ENCODE measurements at places on chromosomes 2 and 18.
A peak's percentile ranks its signal among the peaks of the same experiment; 100 is the strongest.

DNA sequence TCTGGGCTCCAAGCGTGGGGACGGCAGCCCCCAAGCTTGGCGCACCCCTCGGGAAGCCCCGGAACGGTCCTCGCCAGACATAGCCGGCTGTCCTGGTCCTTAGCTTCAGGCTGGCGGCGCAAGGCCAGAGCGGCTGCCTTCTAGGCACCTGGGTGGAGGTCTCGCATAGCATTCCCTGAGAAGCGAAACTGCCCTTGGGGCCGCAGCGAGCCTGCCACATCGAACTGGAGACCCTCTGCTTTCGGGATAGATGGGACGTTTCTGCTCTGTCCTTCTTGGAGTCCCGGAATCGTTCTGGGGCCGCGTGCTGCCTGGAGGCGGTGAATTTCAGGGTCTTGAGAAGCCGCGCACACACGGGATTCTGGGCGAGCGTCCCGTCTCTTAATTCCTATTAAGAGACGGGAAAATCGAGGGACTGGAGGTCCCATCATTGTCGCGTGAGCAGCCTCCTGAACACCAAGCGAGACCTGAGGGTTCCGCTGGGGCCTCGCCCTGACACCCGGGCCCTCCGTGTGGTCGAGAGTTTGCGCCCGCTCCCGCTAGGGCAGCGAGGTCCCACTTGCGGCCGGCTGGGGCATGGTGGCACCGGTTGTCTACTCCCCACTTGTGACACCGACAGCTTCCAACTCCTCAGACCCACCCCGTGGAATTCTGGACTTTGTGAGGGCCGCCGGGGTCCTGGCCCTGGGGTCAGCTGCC lies 9.7 kb upstream of the EN1 start:
- DNase-seq, result no peak

DNA sequence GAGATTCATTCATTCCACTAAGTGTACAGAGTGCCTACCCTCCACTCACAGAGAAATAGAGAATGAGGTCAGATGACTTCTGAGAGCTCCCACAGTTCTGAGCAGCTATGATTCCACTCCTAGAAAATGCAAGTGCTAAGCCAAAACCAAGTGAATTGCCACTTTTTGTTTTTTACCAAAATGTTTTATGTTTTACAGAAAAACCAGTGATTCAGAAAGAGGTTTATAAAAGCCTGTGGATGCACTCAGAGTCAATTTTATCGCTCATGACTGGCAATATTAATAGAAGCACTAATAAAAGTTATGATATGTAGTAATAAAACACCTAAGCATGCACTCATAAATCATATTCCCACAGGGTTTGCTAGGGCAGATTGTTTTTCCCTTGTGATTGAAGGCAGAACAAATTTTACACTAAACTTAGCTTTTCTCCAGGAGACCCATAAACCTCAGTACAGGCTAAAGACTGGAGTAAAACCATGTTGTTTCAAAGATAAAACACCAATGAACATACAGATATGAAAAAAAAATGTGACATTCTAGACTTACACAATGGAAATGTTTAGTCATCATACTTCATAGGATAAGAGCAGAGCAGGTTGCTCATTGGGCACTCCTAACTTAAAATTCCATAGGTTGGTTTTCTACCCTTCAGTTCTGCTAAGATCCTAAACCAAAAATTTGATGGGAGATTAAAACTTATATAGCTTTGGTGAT lies 67.5 kb downstream of the PDK1 start:
- DNase-seq, result no peak

GRCh38 chr2:58594762-58595161 lies 353.6 kb upstream of the FANCL start:
- no peak for DNase-seq

DNA sequence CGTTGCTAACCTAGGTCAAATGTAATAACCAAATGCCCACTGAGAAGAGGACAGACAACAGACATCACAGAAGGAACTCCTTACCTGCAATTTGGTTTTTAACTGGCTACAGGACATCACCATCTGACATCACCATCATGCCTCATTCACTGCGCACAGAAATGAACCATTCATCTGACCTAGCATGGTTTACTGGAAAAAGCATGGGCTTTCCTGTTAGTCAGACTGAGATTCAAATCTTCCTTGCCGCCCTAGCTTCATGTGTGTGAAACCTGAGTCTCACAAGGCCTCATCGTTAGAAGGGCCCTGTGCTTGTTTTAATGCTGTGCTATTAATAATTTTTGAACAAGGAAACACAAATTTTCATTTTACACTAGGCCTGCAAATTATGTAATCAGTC lies 1.1 kb upstream of the HIBCH start:
- peak; percentile 27 for DNase-seq

GRCh38 chr2:127826047-127826446 lies 15.1 kb upstream of the WDR33 start:
- no peak for DNase-seq

- no peak for DNase-seq
Measured at GRCh38 chr2:155250800-155251199, 552.3 kb downstream of the KCNJ3 start.

DNA sequence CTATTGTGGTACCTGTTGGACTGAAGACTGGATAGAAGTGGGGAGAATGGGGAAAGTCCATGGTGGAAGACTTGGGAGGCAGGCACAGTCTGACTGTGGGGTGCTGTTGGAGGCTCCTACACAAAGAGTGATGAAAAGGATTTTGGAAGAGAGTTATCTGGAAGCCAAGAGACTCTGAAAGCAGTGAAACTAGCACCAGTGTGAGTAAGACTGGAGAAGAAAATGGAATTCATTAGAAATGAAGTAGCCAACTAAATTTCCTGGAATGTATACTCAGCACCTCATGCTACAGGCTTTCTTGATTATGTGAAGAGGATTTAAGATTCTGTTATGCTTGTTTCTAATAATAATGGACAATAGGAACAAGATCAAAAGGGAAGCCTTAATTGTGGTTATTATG lies 27.7 kb downstream of the ELP2 start:
- no peak for DNase-seq

- no peak for DNase-seq
Measured at GRCh38 chr2:221529943-221530652, 42.0 kb downstream of the EPHA4 start.

- no peak for DNase-seq
Measured at GRCh38 chr18:24924066-24924716, 427.8 kb downstream of the ZNF521 start.

- DNase-seq, result no peak
Measured at GRCh38 chr18:12433829-12434540, 26.3 kb downstream of the PRELID3A start.

GRCh38 chr18:13254971-13255927 lies 36.7 kb downstream of the LDLRAD4 start:
- DNase-seq, result no peak

DNA sequence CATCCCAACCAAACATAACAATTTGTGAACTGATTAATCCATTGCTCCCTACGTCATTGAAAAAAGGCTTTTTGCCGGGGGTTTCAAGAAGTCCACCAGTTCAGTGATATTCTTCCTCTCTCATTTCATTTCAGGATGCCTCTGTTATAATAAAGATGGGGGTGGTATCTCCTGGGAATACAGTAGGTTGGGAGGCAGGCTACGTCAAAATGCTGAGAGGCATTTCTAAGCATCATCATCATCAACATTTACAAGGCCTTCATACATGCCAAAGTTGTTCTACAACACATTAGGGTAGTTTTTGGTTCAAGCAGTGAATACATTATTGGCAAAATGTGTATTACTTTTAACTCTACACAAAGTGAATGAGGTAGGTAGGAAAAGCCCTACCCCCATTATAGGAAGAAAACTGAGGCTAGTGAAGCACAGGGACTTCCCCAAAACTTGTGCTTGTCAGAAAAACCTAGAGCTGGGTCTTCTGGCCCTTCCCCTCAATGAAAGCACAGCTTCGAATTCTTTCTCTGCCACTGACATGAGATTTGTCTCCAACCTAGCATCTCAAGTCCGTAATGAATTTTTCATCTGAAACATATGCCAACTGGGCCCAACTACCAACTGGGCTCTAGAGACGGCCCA lies 11.3 kb downstream of the OSR1 start:
- no peak for DNase-seq

GRCh38 chr2:65413610-65414009 lies 18.8 kb downstream of the SPRED2 start:
- DNase-seq, result no peak

GRCh38 chr2:234885118-234885517 lies 66.7 kb upstream of the SH3BP4 start:
- DNase-seq, result no peak

- no peak for DNase-seq
Measured at GRCh38 chr2:168184681-168185513, 62.5 kb downstream of the STK39 start.

- DNase-seq, result no peak
Measured at GRCh38 chr2:65268957-65269356, 41.3 kb downstream of the ACTR2 start.

DNA sequence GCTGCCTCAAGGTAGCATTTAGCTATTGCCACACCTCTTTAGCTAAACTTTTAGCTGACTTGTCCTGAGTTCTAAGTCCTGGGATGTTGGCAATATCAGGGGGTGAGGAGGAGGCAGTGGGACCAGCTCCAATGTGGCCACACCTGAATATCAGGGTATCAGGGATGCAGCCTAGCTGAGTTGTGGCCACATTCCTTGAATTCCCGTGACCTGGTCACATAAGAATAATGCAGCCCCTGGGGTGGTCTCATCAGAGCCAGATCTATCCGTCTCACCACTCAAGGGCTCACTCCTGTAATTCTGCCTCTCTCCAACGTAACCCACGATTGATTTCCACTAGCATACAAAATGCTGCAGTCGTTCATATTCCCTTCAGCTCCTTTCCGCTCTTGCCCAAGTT lies 11.6 kb upstream of the TAF1B start:
- DNase-seq, result no peak

DNA sequence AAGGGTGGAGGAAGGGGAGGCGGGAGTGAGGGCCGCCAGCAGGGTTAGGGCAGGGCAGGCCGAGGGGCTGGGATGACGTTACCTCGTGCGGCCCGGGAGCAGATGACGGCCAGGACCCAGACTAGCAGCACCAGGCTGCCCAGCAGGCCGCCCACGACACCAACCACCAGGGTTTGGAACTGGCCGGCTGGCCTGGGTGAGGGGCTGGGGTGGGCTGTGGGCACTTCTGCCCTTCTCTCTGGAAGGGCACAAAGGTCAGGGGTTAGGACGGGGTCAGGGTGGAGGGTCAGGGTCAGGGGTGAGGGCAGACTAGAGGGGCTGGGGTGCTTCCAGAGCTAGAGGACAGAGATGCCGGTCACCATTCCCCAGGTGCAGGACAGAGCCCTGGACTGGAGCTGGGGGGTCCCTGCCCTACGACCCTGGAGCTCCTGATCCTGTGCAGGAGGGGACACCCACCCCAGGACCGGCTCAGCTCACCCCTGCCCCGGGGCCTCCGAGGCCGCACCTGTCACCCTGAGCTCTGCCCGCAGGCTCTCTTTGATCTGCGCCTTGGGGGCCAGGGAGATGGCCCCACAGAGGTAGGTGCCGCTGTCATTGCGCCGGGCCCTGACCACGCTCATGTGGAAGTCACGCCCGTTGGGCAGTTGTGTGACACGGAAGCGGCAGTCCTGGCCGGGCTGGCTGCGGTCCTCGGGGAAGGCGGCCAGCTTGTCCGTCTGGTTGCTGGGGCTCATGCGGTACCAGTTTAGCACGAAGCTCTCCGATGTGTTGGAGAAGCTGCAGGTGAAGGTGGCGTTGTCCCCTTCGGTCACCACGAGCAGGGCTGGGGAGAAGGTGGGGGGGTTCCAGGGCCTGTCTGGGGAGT lies 6.3 kb downstream of the PDCD1 start:
- no peak for DNase-seq

GRCh38 chr2:71303849-71304248 lies 27.7 kb upstream of the ZNF638 start:
- no peak for DNase-seq

DNA sequence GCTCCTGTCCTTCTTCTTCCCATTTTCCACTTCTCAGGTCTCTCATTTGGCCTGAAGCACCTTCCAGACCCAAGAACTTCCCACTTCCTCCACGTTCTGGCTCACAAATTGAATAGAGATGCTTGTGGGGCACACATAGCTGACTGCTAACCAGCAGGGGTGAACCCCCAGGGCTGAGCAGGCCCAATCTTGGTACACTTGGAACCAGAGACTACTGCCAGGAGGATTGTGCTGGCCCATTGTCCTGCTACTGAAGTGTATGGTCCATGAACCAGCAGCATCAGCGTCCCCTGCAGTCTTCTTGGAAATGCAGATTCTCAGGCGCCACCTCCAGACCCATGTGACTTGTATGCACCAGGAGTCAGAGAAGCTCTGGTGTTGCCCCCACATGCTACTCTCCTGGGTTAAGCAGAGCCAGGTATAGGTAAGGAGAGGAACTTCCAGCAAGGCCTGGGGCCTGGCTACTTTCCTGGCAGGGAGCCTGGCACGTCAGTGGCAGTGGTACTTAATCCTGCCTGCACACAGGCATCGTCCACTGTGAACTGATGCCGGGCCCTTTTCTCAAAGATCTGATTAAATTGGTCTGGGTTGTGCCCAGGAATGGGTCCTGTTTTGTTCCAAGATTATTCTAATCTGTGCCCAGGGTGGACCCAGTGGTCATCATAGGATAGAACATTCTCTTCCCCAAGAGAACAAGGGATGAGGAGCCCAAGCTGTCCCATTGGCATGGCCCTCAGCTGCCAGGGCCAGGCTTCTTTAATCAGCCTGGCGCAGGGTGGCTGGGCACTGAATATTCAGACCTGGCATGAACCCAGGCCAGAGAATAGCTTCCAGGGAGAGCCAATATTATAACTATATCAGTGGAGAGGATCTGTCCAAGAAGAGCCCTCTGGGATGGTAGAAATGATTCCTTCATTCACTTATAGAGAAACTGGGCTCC lies 248.7 kb downstream of the SOX11 start:
- no peak for DNase-seq

- DNase-seq, result no peak
Measured at GRCh38 chr2:21966139-21966538, 842.4 kb downstream of the TDRD15 start.

- DNase-seq, result no peak
Measured at GRCh38 chr2:45777996-45778719, 126.7 kb downstream of the PRKCE start.

DNA sequence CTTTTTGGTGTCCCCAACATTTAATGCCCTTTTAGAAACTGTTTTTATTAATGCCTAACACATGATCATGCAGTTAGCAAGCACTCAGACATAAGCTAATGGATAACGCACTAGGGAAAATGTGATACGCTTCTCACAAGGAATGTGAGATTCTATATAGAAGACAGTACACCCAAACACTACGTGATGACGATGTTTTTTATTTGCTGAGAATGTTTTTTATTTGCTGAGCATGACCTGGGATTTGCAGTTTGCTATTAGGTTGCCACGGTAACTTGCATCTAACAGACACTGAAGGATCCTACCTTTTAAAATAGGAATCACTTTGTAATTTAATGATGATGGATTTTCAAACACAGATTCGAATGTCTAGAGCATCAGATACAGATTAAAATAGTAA lies 4.9 kb downstream of the SMC6 start:
- no peak for DNase-seq

DNA sequence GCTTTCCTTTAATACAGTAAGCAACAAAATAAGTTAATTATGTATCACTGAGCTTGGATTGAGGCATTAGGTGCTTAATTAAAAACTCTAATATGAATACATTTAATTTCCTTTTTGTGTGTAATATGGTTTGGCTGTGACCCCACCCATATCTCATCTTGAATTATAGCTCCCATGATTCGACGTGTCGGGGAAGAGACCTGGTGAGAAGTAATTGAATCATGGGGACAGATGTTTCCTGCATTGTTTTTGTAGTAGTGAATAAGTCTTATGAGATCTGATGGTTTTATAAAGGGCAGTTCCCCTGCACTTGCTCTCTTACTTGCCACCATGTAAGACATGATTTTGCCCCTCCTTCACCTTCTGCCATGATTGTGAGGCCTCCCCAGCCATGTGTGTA lies 325.4 kb upstream of the CDH7 start:
- no peak for DNase-seq
